Sigmoid colon (tissue), 7 donors: ENCODE measurements at places on chromosomes 11 and 22. TPM values are rescaled to one million over a fixed set of nuclear protein-coding genes. Genes with fewer than 3 reads are reported as not detected.

DNA sequence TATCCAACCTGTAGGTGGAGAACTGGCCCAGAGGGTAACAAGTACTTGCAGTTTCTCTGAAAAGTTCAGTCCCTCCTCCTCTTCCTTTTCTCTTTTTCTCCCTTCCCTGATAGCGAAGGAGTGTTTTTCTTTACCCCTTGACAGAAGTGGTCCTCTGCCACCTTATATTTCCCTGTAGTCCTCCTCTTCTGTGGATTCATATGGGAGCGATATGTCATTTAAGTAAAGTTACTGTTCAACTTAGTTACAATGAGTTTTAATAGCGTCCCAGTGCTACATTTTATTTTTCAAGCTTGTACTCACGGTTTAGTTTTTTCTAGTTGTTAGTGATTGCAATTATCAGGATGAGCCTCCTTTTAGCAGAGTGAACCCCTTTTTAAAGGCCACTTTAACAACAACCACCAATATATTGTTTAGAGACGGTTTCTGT, 1.4 kb downstream of the PCF11 start:
- H3K4me3 ChIP-seq: peak overlapping the region; percentile 97
- H3K36me3 ChIP-seq: no peaks in the 10 kb centered on the region
- no peaks in the 10 kb centered on the region for H3K27me3 ChIP-seq
- peak overlapping the region; percentile 98 for H3K27ac ChIP-seq

- peak; percentile 69 for DNase-seq
- no peaks in the 10 kb centered on the region for H3K36me3 ChIP-seq
- peak overlapping the region; percentile 90 for H3K27ac ChIP-seq
- H3K4me3 ChIP-seq: peak overlapping the region; percentile 75
Measured at GRCh38 chr22:38569181-38569971, 607 bp downstream of the DMC1 start.

DNA sequence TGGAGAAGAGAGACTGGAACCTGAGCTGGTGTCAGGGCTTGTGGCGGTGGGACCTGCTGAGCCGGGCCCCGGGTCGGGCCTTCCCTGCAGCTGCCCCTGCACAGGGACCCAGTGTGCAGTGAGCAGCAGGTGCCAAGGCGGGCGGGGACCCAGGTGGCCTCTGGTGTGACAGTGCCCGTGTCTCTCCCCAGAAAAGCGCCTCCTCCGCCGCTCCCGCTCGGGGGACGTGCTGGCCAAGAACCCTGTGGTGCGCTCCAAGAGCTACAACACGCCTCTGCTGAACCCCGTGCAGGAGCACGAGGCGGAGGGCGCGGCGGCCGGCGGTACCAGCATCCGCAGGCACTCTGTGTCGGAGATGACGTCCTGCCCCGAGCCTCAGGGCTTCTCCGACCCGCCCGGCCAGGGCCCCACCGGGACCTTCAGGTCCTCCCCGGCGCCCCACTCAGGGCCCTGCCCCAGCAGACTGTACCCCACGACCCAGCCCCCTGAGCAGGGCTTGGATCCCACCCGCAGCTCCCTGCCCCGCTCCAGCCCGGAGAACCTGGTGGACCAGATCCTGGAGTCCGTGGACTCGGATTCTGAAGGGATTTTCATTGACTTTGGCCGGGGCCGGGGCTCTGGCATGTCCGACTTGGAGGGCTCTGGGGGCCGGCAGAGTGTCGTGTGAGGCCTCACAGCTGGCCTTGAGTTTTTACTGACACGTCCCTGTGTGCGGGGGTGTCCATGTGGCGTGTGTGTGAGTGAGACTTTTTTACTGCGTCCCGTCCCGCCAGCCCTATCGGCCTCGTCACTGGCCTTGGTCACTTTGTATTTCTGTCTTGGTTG, 15.6 kb upstream of the ARHGAP8 start:
- peaks cover 50% of the 10 kb centered on the region for H3K27me3 ChIP-seq
- DNase-seq: no peak
- no peaks in the 10 kb centered on the region for H3K4me1 ChIP-seq
- H3K36me3 ChIP-seq: no peaks in the 10 kb centered on the region
- no peak overlapping the region for H3K27ac ChIP-seq

DNA sequence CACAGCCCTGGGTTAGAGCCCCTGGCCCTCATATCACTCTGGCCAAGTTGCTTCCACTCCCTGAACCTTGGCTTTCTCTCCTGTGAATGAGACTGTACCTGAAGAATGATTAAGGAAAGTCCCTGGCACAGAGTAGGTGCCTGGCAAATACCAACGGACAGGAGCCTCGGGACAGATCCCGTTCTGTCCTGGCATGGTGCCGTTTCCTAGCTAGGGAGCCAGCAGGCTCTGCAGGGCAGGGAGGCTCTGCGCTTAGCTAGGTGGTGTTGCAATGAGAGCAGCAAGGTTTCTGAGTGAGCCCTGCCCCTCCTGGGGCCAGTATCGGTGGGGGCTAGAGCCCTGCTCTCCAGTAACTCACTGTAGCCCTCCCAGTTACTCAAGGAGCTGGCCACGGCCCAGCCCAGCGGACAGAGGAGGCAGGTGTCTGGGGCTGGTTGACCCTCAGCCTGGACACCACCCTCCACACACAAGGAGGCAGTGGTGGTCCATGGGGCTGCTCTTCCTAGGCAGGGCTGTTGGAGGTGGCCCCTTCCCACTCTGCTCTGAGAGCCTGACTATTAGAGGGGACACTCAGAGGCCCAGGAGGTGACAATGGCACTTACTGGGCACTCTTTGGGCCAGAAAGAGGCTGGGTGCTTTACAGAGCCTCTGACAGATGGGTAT, 74.4 kb downstream of the NFAM1 start:
- DNase-seq: peak; percentile 78
- no peak overlapping the region for H3K27ac ChIP-seq
- peaks cover 6% of the 10 kb centered on the region for H3K4me1 ChIP-seq
- H3K4me3 ChIP-seq: no peak overlapping the region

CECR2 gene
- total RNA-seq: 1.8 TPM

SEPTIN3 gene
- total RNA-seq: 1.6 TPM
